ENCODE measurements at places on chromosomes 12 and 14.

DNA sequence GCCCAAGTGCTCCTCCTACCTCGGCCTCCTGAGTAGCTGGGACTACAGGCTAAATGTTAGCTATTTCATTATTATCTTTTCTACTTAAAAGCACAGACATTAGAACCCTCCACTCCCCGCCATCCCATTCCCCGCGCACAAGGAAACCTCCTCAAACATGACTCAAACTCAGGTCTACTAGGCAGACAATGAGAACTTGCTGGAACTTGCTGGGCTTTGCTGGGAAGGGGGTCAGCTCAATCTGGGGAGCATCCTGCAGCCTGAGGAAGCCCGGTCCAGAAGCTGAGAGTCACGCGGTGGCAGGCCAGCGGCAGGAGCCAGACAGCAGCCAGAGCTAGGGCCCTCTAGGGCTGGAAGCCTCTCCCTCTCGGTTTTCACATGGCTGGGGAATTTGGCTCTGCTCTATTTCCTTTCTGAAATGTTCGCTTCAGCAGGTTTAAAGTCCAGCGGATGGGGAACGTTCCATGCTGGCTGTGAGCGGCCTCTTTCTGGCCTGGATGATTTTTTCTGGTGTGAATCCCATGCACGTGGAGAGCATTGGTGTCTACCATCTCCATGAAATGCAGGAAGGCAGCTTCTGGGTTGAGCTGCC is 68.5 kb downstream of the SLC6A12 start:
- DNase-seq = no peak

DNA sequence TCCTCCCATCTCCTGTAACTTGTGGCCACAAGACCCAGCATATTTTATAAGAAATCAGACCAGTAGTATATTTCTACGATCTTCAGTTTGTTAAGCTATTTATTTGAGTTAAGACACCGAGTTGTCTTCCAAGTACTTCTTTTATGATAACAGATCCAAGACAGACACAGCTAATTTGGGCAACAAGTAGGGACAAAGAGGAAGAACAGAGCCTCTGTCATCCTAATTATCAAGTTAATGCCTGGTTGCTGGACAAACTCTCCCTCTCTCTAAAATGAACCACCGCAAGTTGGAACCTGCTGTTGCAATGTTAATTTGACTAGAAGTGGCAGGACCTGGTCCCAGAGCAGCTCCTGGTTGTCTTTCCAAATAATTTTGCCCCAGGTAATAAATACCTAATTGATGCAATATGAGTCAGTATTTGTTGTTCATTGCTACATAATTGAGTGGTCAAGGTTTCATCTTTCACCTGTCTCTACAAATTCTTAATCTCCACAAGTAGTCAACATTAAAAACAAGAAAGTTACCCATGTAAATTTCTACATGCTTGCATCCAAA is 323.7 kb downstream of the PAWR start:
- no peak for DNase-seq

DNA sequence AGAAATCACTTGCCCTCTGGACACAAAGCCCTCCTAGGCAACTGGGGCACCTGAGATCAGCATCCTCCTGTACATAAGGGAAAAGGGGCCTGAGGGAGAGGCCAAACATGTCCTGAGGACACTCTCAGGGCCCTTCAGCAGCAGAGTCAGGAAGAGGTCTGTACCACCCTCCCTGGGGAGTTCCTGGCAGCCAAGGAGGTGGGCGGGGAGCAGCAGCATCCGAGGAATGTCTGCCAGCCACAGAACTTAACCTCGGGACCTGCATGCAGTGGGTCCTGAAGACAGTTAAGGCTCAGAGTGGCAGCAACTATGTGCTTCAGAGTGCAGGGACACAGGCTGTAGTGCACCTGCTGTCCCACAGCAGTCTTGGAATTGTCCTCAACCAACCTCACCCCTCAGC is 62.1 kb downstream of the SPTB start:
- no peak for DNase-seq

GRCh38 chr12:17342381-17342961 is 736.5 kb upstream of the LMO3 start:
- DNase-seq = no peak

- no peak for DNase-seq
Observed at GRCh38 chr14:21768116-21768874, 94.7 kb upstream of the OR4E1 start.

- DNase-seq = no peak
Observed at GRCh38 chr14:90809530-90810312, 6.5 kb downstream of the TTC7B start.

DNA sequence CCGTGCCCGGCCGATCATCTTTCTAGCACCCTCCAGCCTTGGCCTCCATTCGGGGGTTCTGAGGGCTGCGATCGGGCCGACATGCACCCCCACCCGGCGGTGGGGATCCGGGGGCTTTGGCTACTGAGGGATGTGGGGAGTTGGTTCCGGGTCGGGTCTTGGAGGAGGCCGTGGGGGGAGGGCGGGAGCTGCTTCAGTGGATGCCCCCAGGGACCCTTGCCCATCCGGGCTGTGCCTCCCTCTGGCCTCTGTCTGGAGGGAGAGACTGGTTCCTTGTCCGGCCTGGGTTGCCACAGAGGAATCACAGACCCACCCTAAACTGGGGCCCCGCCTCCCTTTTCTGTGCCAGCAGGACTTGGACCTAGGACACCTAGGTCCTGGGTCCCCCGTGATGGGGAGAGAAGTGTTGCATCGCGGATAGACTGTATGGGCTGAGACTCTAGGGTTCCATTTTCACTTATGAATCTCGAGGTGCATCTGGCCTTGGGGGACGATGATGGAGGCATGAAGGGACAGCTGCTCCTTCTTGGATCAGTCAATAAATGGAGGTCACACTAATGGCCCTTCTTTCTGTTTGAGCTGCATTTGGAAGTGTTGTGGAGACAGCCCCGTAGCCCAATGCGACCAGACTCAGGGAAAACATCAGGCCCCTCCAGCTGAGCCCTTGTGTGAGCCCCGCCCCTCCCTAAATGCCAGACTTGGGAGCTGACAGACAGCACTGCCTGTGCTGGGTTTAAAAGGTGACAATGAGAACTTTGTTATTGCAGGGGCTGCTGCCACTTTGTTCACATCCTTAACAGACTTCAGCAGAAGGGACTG is 577 bp downstream of the DTX3 start:
- peak; percentile 55 for DNase-seq

DNA sequence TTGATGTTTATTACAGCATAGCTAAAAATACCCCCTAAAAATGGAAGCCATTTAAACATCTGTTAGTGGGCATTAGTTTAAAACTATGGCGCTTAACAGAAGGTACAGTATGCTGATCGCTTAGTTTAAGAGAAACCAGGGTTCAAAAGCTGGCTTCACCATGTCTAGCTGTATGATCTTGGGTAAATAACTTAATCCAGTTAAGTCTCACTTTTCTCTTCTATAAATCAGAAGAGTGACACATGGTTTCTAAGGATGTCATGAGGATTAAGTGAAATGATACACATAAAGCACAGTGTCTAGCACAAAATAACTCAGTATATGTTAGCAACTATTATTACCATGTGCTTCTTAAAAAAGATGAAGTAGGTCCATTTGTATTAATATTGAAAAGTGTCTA is 38.7 kb downstream of the STK38L start:
- DNase-seq = no peak
